ENCODE measurements at places on chromosomes 16 and 17.
A peak's percentile ranks its signal among the peaks of the same experiment; 100 is the strongest.

GRCh38 chr16:11117576-11118211 lies 138.3 kb downstream of the SOCS1 start:
- no peak for DNase-seq
- H3K27me3 ChIP-seq = no peaks in the 10 kb centered on the region
- no peak overlapping the region for H3K4me3 ChIP-seq

GRCh38 chr16:85428168-85428898 lies 184.8 kb upstream of the GSE1 start:
- H3K4me3 ChIP-seq = no peak overlapping the region
- peak; percentile 47 for DNase-seq
- no peak overlapping the region for H3K27ac ChIP-seq
- H3K36me3 ChIP-seq = no peaks in the 10 kb centered on the region
- peaks cover 90% of the 10 kb centered on the region for H3K27me3 ChIP-seq
- H3K4me1 ChIP-seq = peaks cover 19% of the 10 kb centered on the region

GRCh38 chr17:64399071-64399766 lies 8.6 kb upstream of the PECAM1 start:
- H3K4me1 ChIP-seq = peaks cover 6% of the 10 kb centered on the region
- peaks cover 2% of the 10 kb centered on the region for H3K27me3 ChIP-seq
- no peaks in the 10 kb centered on the region for H3K36me3 ChIP-seq
- no peak overlapping the region for H3K4me3 ChIP-seq

- no peaks in the 10 kb centered on the region for H3K4me1 ChIP-seq
- H3K4me3 ChIP-seq = no peak overlapping the region
- H3K36me3 ChIP-seq = no peaks in the 10 kb centered on the region
- H3K27me3 ChIP-seq = no peaks in the 10 kb centered on the region
- no peak overlapping the region for H3K27ac ChIP-seq
Observed at GRCh38 chr17:56247816-56248215, 94.5 kb downstream of the ANKFN1 start.

DNA sequence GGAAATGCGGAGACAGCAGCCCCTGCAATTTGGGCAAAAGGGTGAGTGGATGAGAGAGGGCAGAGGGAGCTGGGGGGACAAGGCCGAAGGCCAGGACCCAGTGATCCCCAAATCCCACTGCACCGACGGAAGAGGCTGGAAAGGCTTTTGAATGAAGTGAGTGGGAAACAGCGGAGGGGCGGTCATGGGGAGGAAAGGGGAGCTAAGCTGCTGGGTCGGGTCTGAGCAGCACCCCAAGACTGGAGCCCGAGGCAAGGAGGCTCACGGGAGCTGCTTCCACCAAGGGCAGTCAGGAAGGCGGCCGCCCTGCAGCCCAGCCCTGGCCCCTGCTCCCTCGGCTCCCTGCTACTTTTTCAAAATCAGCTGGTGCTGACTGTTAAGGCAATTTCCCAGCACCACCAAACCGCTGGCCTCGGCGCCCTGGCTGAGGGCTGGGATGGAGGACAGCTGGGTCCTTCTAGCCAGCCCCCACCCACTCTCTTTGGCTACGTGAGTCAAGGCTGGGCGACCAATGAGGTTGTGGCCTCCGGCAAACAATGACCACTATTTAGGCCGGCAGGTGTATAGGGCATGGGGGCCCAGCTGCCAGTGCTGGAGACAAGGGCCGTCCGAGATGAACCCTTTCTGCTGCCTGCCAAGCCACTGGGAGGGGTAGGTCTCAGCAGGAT lies 507 bp downstream of the SERPINF1 start:
- H3K4me3 ChIP-seq = peak overlapping the region; percentile 87
- H3K27me3 ChIP-seq = peaks cover 5% of the 10 kb centered on the region
- H3K36me3 ChIP-seq = peaks cover 5% of the 10 kb centered on the region
- DNase-seq = no peak

GRCh38 chr16:81528256-81528655 lies 83.6 kb downstream of the CMIP start:
- peaks cover 41% of the 10 kb centered on the region for H3K4me1 ChIP-seq
- H3K27ac ChIP-seq = no peak overlapping the region
- no peak for DNase-seq
- H3K4me3 ChIP-seq = no peak overlapping the region
- peaks cover 58% of the 10 kb centered on the region for H3K36me3 ChIP-seq
- peaks cover 12% of the 10 kb centered on the region for H3K27me3 ChIP-seq

GRCh38 chr17:80822700-80823410 lies 168.8 kb upstream of the CHMP6 start:
- H3K4me1 ChIP-seq = peaks cover 48% of the 10 kb centered on the region
- DNase-seq = no peak
- no peaks in the 10 kb centered on the region for H3K27me3 ChIP-seq
- no peak overlapping the region for H3K4me3 ChIP-seq
- no peak overlapping the region for H3K27ac ChIP-seq
- H3K36me3 ChIP-seq = peaks cover 30% of the 10 kb centered on the region

DNA sequence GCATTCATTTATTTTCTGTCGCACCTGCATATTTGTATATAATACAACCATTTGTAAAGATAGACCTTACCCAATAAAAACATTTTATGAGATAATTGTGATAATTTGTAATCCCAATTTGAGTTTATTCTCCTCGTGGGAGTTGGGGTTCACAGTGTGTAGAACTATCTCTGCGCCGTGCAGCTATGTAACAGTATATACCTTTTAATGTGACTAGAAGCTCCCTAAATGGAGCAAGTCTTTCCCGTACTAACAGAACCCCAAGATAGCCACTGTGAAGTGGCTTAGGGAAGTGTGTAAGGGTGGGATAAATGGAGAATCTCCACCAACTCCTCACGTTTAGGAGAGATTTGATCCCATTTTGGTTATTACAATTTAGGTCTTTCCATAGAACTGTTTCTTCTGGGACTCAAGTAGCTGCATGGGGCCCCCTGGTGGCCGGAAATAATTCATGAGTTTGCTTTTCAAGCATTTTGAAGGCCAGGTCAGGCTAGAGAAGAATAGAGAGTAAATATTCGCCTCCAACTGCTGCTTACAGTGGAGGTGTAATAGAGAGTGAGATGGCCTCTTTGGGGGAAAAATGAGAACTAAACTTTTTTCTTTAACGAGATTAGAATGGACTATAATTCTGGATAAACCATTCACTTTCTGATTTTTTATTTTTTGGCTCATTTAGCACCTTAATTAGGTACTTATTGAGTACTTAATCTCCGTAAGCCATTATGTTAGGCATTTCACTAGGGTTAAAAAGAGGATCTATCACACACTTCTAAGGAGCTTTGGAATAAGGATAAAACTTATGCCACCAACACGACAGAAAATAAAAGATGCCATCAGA lies 4.5 kb downstream of the TMEM100 start:
- H3K4me3 ChIP-seq = no peak overlapping the region
- peak; percentile 83 for DNase-seq
- H3K36me3 ChIP-seq = no peaks in the 10 kb centered on the region
- H3K4me1 ChIP-seq = peaks cover 46% of the 10 kb centered on the region
- H3K27ac ChIP-seq = peak overlapping the region; percentile 10

- no peaks in the 10 kb centered on the region for H3K4me1 ChIP-seq
- H3K4me3 ChIP-seq = no peak overlapping the region
- H3K36me3 ChIP-seq = peaks cover 89% of the 10 kb centered on the region
Observed at GRCh38 chr17:16007439-16007838, 7.8 kb downstream of the TTC19 start.

DNA sequence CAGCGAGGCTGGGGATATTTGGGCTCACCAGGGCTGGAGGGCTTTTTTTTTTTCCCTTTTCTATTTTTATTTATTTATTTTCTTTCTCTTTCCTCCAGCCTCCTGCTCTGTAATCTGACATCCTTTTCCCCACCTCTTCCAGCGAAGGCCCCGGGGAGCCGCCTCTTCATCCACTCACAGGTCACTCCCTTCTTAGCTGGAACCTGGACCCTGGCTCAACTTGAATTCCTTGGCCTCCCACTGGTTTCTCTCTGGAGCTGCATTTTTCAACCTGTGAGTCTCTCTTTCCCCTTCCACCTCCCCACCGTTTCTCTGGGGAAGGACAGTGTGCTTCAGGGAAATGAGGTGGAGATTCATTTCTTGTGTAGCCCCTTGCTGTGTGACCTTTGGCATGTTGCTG lies 82.0 kb downstream of the MRM1 start:
- H3K27ac ChIP-seq = no peak overlapping the region
- peaks cover 71% of the 10 kb centered on the region for H3K27me3 ChIP-seq
- H3K36me3 ChIP-seq = no peaks in the 10 kb centered on the region
- H3K4me1 ChIP-seq = peaks cover 59% of the 10 kb centered on the region
- no peak for DNase-seq
- H3K4me3 ChIP-seq = peak overlapping the region; percentile 11

Measured in nephron progenitor cell (in vitro differentiated cells).